Stimulated activated CD4-positive, alpha-beta T cell treated with anti-CD3 and anti-CD28 coated beads, Interleukin-1b, Interleukin-23, amount 100 ng/mL, for 1 hour (primary cell): ENCODE measurements at places on chromosomes 3 and 15.

- DNase-seq = no peak
Measured at GRCh38 chr3:132394320-132394719, 23.0 kb upstream of the DNAJC13 start.

GRCh38 chr3:56800832-56801661 lies 702 bp downstream of the ARHGEF3 start:
- DNase-seq = no peak

DNA sequence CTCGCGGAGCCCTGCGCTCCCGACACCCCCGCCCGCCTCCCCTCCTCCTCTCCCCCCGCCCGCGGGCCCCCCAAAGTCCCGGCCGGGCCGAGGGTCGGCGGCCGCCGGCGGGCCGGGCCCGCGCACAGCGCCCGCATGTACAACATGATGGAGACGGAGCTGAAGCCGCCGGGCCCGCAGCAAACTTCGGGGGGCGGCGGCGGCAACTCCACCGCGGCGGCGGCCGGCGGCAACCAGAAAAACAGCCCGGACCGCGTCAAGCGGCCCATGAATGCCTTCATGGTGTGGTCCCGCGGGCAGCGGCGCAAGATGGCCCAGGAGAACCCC lies 464 bp downstream of the SOX2 start:
- DNase-seq = no peak

- DNase-seq = no peak
Measured at GRCh38 chr15:70195587-70196305, 98.0 kb upstream of the TLE3 start.

GRCh38 chr3:49620728-49621127 lies 53.4 kb upstream of the APEH start:
- DNase-seq = no peak
